ENCODE measurements at places on chromosomes 4 and X.

- no peak for DNase-seq
These were observed 261.8 kb downstream of the CAMK2D start for GRCh38 chr4:113499696-113500095.

- DNase-seq: no peak
These were observed 40.8 kb upstream of the SOD3 start for GRCh38 chr4:24754571-24754970.

- DNase-seq: no peak
These were observed 28.8 kb downstream of the TXK start for GRCh38 chr4:48105230-48105629.

DNA sequence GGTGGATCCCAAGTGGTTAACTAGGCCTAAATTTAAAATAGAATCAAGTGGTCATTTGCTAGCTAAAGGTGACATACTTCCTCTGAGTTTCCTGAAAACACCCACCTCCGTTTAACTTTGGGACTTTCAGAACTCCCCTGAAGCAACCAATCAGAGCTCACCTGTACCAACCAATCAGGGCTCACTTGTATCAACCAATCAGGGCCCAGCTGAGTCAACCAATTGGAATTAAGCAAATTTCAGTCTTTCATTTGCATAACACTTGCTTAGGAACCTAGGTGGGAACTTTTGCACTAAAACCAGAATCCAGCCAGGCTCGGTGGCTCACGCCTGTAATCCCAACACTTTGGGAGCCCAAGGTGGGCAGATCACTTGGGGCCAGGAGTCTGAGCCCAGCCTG is 15.9 kb downstream of the GPC4 start:
- no peak for DNase-seq

- no peak for DNase-seq
These were observed 16.0 kb upstream of the PAPSS1 start for GRCh38 chr4:107736037-107736436.

Measured in CD4-positive, alpha-beta T cell treated with Interleukin-10 for 1 hour (primary cell).